ENCODE measurements at places on chromosomes 4 and X.

DNA sequence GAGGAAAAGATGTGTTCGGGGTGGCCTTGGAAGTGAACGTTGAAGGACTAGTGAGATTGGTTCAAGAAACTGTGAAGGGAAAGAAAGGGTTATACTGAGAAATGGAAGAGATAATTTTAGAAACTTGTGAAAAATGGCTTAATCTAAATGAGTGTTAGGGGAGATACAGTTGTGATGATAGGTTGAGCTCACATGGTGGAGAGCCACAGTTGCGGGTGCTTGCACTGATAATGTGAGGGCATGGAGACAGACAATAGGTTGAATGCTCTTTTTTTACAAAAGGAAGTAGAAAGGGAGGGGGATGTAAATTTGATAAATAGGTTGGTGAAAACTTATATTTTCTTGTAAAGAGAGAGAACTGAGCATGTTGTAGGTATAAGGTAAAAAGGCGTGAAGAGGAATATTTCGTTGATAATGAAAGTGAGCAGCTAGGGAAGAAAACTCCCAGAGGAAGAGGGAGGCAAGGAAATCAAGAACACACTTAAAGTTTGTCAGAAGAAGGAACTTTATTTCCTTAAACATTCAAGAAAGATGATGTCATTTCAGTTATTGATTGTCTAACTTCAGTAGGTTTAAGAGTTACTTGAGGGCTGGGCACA, 8.2 kb downstream of the AREG start:
- DNase-seq = no peak

- no peak for DNase-seq
Observed at GRCh38 chr4:15587649-15588048, 67.5 kb downstream of the FBXL5 start.

GRCh38 chr4:81746773-81747172, 275.1 kb upstream of the RASGEF1B start:
- DNase-seq = no peak

DNA sequence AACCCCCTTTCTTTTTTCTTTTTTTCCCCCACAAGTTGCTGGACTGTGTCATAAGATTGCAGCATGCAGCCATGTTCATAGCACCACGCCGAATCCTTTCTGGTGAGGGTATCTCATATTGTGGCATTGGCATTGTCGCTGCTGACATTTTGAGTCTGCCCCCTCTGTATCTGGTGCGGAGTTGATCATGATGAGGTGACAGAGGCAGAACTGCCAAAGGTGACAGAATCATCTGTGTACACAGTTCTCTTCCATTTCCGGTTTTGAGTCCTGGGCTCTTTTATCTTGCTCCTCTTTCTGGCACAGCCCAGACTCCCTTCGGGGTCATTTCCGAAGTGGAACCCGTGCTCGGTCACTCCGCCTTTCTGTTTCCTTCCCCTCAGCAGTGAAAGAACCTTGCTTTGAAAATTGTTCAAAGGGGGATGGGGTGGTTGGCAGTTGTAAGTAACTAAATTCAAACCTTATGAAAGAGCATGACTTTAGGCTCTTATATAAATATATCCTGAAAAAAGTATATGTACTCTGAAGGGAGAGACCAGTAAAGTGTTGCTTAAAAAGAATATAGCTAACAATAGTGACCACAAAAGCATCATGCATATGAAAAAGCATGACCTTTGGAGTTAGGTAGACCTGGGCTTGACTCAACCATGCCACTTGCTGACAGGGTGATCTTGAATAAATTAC, 55.0 kb upstream of the BMP2K start:
- no peak for DNase-seq

DNA sequence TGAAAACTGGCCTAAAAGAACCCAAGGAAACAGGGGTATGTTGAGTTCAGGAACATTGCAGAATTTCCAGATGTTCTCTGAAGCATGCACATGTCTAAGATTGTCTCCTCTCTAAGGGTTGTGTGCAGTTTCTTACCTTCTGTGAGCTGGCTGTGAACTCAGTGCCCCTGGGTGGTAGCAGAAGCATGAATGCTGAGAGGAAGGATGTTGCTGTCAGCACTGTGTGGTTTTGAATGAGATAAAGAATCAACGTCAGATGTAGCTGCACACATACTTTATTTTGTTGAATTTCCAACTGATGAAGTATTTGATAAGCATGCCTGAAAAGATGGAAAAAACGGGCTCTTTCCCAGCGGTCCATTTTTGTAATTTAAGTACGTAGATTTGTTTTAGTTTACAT, 23.8 kb upstream of the CD38 start:
- DNase-seq = no peak

- no peak for DNase-seq
Observed at GRCh38 chrX:119659522-119659921, 33.4 kb downstream of the SEPTIN6 start.

DNA sequence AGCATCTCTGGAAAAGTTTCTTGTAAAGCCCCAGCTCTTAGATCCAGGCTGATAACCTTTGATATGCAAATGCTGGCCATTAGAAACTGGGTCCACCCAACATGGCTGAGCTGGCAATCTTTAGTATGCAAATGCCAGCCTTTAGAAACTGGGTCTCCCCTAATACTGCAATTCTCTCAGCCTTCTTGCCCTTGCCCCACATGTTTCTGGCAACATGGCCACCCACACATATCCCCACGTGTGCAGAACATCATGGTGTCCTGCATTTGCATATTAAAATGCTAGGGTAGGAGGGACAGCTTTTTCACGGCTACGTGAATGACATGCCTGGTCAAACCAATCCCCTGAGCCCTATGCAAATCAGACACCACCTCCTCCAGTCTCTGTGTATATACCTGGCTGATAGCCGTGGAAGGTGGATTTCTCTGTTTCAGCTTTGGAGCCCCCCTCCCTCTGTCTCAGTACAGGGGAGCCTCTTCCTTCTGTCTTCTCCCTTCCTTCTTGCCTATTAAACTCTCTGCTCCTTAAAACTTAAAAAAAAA, 344.0 kb upstream of the NWD2 start:
- DNase-seq = no peak

DNA sequence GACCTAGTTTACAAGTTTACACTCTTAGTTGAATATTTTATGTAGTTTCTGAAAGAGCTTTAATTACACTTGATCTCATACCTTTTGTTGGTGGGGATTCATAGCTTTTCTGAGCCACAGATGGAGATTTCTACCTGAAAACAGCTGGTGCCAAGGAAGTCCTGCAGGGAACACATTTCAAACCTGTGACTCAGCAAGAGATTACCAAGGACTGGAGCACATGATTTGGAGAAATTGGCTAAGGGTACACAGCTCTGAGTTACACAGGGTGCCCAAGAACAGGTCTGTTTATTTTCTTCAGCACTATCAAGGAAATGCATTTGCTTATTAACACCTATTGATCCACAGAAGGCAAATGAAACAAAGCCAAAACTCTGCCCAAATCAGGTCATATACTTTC, 691.5 kb downstream of the KCTD8 start:
- no peak for DNase-seq

DNA sequence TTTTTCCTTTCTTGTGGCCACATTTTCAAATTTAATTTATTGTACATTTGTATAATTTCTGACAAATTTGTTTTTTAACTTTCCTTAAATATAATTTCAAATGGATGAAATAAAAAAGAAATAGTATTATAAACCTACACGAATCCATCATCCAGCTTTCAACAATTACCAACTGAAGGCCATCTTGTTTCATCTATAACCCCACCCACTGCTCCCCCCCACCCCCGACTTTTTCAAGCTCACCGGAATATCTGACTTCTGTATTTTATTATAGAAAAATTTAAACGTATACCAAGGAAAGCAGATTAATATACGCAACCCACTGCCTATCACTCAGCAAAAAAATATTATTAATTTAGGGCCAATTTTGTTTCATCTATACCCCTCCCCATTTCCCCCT, 1.1 kb downstream of the MORF4L2 start:
- no peak for DNase-seq

- DNase-seq = no peak
Observed at GRCh38 chrX:119028733-119029330, 44.0 kb upstream of the CT47C1 start.

DNA sequence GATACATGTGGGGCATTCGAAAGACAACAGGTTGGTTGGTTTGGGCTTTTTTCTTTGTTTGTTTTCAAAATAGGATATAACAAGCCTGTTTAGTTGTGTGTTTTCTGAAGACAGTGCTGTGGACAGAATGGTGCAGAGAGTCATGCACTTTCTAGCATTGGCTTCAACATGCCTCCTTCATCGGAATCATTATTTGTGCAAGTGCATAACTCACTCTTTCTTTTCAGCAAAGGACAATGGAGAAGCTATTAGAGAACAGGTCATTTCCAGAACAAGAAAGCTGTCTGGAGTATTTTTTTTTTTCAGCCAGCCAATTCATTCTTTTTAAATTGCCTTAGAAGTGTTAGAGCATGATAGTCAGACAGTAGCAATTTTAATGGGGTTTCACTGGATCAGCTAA, 225.8 kb downstream of the STK32B start:
- DNase-seq = no peak

- DNase-seq = no peak
Observed at GRCh38 chr4:130197946-130198345, 1102.0 kb downstream of the C4orf33 start.

DNA sequence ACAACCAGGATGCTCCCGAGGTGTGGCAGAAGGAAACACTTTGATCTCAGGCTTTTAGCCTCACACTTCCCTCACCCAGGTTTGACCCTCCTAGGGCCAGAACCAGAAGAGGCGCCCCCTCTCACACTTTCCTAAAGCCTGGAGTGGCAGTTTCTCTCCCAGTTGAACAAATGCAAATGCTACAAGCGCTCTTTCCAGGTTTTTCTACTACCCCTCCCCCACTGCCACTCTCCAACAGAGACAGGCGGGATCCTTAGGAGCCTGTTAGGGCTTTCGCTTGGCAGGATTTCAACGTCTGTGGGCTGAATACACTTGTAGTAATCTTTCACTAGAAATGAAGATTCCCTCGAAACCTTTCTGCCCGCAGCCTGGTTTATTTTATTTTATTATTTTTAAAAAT, 2.4 kb downstream of the TSC22D3 start:
- no peak for DNase-seq

- no peak for DNase-seq
Observed at GRCh38 chrX:109777749-109778148, 44.7 kb upstream of the ACSL4 start.
